ENCODE measurements at places on chromosomes 5 and 9. TPM values are rescaled to one million over a fixed set of nuclear protein-coding genes. Genes with fewer than 3 reads are reported as not detected.

The GABRA1 gene
- total RNA-seq: not detected

The DPP7 gene
- total RNA-seq: 255 TPM

The FLT4 gene
- total RNA-seq: 0.56 TPM

The SOX30 gene
- 1.0 TPM for total RNA-seq

The SRD5A1 gene
- 8.3 TPM for total RNA-seq

The LRRC26 gene
- total RNA-seq: not detected

The MSX2 gene
- not detected for total RNA-seq

The NR4A3 gene
- total RNA-seq: 42.0 TPM

The NPR3 gene
- total RNA-seq: 0.09 TPM

The WNT8A gene
- not detected for total RNA-seq

The KLHL3 gene
- total RNA-seq: 5.3 TPM

The SLC38A9 gene
- 12.5 TPM for total RNA-seq

The SPATA31A3 gene
- total RNA-seq: not detected

The PRSS3 gene
- not detected for total RNA-seq

The RNF14 gene
- total RNA-seq: 28.4 TPM

The BTNL8 gene
- 0.40 TPM for total RNA-seq

The FAM169A gene
- total RNA-seq: 12.8 TPM

The OMD gene
- not detected for total RNA-seq
